ENCODE measurements at places on chromosomes 7 and 10.

DNA sequence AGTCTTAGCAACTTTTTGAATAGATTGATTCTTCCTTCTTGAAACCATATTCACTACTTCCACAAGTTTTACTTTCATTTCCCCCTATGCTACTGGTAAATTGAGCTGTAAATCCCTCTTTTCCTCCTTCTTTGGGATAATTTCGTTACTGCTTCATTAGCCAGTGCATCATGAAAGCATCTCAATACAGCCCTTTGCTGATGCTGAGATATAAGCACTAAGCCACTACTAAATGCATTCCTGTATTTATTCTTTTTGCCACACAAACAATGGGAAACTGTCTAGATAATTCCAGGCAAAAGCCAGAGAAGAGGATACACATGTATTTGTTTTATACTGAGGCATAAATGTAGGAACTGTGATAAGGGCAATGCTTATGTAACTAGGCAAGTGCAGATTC lies 313.9 kb downstream of the NXPH1 start:
- no peak for DNase-seq

- DNase-seq: no peak
Observed at GRCh38 chr7:149125189-149125862, 798 bp downstream of the ZNF425 start.

- DNase-seq: no peak
Observed at GRCh38 chr10:113983552-113983951, 60.1 kb upstream of the ADRB1 start.

GRCh38 chr7:14551310-14551709 lies 351.2 kb downstream of the DGKB start:
- DNase-seq: no peak
